ENCODE measurements at places on chromosomes 13 and 19.

GRCh38 chr19:17259934-17260333, 4.6 kb downstream of the USHBP1 start:
- no peak for DNase-seq

DNA sequence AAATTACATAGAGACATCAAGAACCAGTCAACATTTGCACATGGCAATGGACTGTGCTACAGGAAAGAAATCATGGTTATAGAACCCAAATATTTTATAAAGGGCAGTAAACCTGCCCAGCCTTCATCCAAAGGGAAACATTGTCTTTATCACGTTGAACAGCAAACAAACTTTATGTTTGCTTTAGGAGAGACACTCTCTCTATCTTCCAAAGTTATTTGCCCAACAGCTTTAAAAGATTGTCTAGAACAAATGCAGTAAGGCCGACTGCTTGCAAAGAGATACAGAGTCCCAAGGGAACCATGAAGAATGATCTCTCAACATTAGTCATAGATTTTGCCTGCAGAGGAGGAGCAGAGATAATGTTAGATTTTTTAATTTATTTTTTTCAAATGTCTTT, 1323.5 kb upstream of the SLC10A2 start:
- DNase-seq = no peak

GRCh38 chr13:30978981-30979956, 46.8 kb downstream of the TEX26 start:
- no peak for DNase-seq

DNA sequence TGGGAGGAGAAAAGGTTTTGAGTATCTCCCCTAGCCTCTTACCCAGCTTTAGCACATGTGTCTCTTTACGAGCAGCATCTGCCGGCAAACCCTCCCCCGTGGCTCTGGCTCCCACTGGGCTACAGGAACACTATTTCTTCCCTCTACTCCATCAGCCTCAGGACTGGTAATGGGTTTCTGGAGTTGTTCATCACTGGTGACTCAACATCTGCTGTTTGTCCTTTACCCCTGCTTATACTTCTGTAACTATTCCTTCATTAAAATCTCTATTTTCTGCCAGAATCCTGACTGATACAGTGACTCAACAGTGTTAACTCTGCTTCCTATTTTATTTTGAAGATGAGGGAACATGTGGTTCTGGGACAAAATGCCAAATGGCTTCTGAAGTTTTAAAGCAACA, 437.3 kb upstream of the HTR2A start:
- DNase-seq = no peak

- no peak for DNase-seq
Measured at GRCh38 chr19:9789066-9789465, 20.5 kb upstream of the ZNF846 start.

- DNase-seq = no peak
Measured at GRCh38 chr13:30256713-30257467, 50.5 kb downstream of the KATNAL1 start.

- no peak for DNase-seq
Measured at GRCh38 chr13:113820813-113821651, 42.8 kb downstream of the GAS6 start.

Measured in CD8-positive, alpha-beta memory T cell (primary cell).